ENCODE measurements at places on chromosomes 11 and 22. TPM values are rescaled to one million over a fixed set of nuclear protein-coding genes. Genes with fewer than 3 reads are reported as not detected.

FJX1 gene
- polyA plus RNA-seq = 56.3 TPM

ACTN3 gene
- not detected for polyA plus RNA-seq

SLC6A5 gene
- not detected for polyA plus RNA-seq

GGTLC2 gene
- polyA plus RNA-seq = not detected

KCNQ1OT1 gene
- 0.32 TPM for polyA plus RNA-seq
